ENCODE measurements at places on chromosomes 13 and 19.

DNA sequence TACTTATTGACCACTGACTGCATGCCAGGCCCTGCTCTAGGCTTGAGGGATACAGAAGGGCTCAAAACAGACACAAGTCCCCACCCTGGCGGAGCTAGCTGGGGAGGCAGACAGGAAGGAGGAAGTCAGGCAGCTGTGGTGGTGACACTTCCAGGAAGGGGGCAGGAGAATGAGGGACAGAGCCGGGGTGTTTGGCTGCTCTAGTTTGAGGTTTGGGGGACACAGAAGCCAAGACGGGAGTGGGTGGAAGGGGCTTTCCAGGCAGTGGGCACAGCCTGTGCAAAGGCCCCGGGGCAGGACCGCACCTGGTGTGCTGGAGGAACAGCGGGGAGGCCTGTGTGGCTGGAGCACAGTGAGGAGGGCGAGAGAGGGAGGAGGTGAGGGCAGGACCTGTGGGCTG lies 4.0 kb downstream of the MRPL54 start:
- DNase-seq = no peak

- DNase-seq = no peak
These were observed 65.2 kb downstream of the RAP2A start for GRCh38 chr13:97499181-97499580.

DNA sequence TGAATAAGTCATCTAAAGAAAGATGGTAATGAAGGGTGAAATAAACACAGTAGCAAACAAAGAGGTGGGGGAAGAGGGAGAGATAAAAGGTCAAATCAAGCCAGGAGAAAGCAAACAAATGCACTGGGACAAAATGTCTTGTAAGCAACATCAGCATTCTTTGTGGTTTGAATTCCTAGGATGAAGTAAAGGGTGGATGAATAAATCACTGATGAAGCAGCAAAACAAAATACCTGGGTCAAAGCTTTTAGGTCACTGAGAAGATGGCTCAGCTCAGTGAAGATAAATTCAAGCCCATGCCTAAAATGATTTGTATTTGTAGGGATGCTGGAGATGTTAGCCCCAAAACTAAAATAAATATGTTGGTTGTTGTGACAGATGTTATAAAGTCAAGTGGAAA lies 86.5 kb upstream of the FBXL3 start:
- DNase-seq = no peak

GRCh38 chr13:94020426-94020825 lies 459.1 kb downstream of the DCT start:
- no peak for DNase-seq

DNA sequence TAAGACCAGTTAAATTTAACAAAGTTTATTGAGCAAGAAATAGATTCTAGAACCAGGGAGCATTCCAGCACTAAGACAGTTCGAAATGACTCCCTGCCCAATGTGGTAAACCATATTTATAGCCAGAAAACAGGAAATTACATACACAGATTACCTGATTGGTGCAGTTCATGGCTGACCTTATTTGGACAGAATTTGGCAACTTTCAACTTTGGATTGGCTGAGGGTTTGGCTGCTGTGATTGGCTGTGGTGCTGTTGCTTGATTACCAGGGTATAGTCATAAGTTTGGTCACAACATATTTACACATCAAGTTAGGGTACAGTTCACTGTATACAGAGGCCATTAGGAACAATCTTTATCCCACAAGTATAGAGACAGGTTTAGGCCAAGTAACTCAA lies 984.8 kb upstream of the MIR17HG start:
- DNase-seq = no peak

- no peak for DNase-seq
These were observed 6.6 kb upstream of the TPTE2 start for GRCh38 chr13:19567820-19568534.

GRCh38 chr19:3304871-3305423 lies 61.4 kb upstream of the NFIC start:
- peak; percentile 84 for DNase-seq

Data from stimulated activated CD4-positive, alpha-beta T cell treated with anti-CD3 and anti-CD28 coated beads, Interleukin-4, amount 100 ng/mL, for 24 hours (primary cell).